ENCODE measurements at places on chromosomes 1 and 21.

- no peak for DNase-seq
Measured at GRCh38 chr1:162072740-162073139, 3.2 kb downstream of the NOS1AP start.

GRCh38 chr1:203462878-203463277 is 12.7 kb upstream of the PRELP start:
- DNase-seq: no peak

GRCh38 chr1:176885751-176886150 is 278.8 kb downstream of the ASTN1 start:
- DNase-seq: no peak

DNA sequence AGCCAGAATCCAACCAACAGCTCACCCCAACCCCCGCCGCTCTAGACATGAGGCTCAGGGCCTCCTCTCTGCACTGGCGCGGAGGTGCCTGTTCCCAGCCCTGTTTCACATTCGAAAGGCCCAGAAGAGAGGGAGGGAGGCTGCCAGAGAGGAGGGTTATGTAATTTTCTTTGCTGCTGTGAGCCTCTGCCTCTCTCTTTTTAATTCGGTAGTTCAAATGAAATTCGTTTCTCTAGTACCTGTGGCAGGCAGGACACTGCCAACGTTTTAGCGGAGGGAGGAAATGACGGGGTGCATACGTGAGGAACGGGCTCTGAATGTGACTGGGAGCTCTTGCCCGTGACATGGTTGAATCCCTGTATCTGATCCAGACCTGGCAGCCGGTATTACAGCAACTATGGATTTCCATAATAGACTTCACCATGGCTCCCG is 9.4 kb downstream of the PRDM16 start:
- DNase-seq: no peak

DNA sequence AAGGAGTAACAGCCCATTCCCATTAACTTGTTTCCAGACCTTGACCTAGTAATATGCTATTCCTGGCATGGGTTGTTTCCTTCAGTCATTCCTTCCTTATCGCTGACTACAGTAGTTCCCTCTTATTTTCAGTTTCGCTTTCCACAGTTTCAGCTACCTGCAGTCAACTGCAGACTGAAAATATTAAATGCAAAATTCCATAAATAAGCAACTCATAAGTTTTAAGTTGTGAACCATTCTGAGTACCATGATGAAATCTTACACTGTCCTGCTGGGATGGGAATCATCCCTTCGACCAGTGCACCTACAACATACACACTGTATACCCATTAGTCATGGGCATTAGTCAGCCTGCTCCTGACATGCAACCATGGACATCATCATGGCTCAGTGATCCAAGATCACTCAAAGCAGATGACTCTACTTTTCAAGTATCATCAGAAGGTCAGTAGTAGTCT is 66.7 kb downstream of the CCDC30 start:
- no peak for DNase-seq

DNA sequence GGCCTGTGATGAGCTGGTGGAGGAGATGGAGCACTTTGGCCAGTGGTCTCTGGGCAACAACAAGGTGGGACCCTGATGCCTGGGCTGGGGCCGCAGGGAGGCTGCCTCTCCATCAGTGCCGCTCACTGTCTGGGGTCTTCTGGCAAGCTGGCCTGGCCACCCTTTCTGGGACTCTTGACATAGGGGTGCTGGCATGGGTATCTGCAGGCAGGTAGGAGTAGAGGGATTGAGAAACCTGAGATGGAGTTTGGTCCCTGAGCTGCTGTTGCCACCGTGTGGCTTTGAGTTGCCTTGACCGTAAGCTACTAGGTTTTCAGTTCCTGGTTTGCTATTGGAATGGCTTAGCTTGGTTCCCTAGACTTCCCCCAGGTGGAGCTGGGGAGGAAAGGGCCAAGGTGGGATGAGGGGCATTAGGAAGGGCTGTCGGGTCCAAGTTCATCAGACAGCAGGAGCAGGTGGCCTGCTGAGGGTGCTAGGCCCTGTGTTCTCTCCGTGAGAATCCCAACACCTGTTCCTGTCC is 13.2 kb upstream of the MFN2 start:
- DNase-seq: no peak

- peak; percentile 54 for DNase-seq
Measured at GRCh38 chr1:155126556-155127104, 1.0 kb upstream of the EFNA1 start.

DNA sequence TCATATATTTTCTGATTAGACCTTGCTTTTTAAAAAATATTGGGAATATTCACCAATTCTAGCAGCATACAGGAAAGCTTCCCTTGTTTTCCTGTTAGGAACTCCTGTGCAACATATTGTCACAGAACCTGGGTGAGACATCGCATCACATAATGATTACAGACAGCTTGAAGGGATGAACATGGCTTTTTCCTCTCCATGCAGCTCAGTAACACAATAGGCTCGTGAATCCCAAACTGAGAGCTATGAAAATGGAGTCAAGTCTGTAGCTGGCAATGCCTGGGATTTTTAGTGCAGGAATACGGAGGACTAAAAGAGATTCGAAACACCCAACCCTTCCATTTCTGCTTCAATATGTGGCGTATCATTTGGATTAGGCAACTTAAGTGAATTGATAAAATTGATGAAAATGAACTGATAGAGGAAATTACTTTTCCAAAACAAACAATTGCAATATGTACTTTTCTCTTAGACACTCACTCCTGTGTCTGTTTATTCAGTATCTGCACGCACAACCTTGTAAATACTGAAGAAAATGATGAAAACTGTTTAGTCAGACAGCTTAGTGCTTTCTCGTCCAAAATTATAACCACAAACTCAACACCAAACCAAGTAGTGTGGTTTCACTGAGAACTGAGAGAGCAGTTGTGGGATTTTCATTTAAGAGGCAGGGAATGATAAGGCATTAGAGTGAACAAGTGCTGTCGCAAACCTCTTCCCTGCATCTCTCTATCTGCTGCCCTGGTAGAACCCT is 250.4 kb downstream of the PTBP2 start:
- DNase-seq: no peak

- no peak for DNase-seq
Measured at GRCh38 chr1:217907504-217907903, 276.4 kb downstream of the SPATA17 start.

DNA sequence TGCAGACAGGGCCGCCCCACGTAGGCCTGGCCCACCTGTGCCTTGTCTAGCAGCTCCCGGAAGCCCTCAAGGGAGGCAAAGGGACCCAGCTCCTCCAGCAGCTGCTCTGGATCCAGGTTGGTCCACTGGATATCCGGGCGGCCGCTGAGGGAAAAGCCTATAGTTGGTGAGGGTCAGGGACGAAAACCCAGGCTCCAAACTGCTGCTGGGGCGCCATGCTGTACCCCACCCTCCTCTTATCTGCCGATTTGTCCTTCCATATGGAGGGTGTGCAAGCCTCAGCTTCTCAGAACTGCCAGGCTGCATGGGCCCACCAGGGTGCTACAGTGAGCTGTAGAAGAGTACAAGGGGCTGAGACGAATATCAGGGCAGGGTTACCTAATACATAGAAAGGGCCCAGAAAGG is 12.2 kb downstream of the PTCH2 start:
- DNase-seq: no peak

DNA sequence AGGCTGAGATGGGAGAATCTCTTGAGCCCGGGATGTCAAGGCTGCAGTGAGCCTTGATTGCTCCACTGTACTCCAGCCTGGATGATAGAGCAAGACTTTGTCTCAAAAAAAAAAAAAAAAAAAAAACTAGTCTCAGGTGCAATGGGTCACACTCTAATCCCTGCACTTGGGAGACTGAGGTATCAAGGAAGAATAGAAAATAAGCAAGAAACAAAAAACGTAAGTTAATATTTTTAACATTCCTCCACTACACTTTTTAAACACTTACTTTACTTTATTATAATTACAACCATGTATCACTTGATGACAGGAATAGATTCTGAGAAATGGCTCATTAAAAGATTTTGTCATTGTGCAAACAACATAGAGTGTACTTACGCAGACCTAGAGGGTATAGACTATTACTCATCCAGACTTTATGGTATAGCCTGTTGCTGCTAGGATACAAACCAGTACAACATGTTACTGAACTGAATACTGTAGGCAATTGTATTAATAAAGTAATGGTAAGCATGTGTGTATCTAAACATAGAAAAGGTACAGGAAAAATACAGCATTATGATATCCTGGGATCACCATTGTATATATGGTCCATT is 1244.1 kb upstream of the ADGRL4 start:
- DNase-seq: no peak

GRCh38 chr1:45079533-45079932 is 67.5 kb downstream of the UROD start:
- no peak for DNase-seq

GRCh38 chr1:22176258-22176657 is 33.4 kb upstream of the WNT4 start:
- peak; percentile 41 for DNase-seq

DNA sequence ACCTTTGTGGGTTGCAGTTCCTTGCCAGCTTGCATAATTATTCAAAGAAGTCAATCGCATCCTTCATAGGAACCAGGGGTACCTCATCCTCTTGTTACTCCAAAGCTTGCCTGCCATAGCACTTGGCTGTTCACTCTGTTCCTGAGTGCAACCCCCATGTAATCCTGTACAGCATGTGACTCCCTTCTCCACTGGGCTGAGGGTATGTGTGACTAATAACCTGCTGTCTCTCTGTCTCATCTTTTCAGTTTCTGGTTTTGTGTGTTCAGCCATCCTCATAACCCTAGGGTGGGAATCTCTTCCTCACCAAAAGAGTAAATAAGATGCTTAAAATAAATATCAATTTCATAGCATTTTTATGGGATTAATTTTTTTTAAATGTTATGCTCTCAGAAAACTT is 351.9 kb downstream of the S1PR1 start:
- DNase-seq: no peak

DNA sequence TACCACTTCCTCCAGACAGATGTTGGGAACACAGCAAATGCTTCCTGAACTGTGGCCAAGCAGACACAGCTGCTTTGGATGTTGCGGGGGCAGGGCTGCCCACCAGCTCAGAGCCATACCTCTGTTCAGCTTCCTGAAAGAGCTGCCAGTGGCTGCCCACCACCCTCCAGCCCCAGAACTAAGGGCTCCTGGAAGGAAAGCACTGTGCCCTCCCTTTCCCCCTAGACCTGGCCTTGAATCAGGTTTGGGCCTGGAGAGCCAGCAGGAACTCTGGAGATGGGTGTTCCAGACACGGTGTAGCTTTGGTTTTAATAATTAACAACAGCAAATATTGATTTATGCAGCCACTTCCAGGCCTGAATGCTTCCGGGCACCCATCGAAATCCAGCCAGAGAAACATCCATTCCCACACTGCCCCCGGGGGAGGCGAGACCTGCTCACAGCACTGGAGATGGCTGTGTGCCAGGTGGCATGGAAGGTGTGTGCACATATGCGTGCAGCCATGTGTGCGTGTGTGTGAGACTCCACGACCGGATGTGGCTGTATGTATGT is 45.7 kb downstream of the RAP1GAP start:
- no peak for DNase-seq

- no peak for DNase-seq
Measured at GRCh38 chr21:38459490-38459889, 38.8 kb downstream of the ERG start.

- DNase-seq: no peak
Measured at GRCh38 chr1:66951513-66951912, 26.7 kb downstream of the MIER1 start.

DNA sequence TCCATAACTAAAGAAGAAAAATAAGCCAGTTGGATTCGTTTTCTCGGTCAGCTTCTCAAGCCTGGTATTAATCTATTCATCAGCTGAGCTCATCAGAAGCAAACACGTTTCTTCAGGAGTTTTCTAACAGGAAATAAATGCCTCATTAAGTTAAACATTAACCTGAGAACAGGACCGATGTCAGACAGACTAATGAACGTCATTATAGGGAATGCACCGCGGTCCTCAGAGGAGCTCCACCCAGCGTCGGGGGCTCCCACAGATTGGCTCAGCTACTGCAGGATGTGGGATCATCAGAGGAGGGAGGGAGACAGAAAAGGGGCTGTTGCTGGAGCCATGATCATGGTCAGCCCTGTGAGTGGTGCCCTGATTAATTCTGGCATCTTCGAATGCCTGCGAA is 615.4 kb downstream of the PTPRU start:
- no peak for DNase-seq

- no peak for DNase-seq
Measured at GRCh38 chr1:46621930-46622329, 5.3 kb upstream of the MOB3C start.

DNA sequence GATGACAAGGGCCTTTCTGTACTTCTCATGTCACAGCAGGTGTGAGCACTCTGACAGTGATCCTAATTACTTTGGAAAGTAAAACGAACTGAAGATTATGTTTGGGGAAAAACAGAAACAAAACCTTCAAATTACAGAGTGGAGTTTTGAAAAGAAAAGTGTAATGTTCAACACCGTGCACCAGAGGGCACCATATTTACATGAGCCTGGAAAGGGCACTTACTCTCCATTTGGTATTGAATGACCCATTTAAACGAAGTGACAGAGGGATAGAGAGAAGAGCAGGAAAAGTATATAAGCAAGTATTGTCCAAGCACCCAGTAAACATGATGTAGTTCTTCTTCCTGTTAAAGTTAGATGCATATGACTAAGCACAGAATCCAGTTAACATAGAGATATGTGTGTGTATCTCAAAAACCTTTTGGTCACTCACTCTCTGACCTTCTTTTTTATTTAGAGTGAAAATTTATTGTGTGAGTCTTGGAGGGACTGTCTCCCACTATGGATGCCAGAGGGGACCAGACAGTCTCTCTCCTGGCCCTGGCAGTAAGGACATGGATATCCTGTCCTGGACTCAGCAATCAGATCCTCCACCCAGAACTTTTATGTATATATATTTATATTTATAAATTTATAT is 3.8 kb upstream of the RGSL1 start:
- no peak for DNase-seq

- DNase-seq: no peak
Measured at GRCh38 chr1:8517661-8518489, 200.0 kb downstream of the SLC45A1 start.

GRCh38 chr1:56897150-56898004 is 42.8 kb downstream of the C8A start:
- DNase-seq: no peak

GRCh38 chr1:16443975-16444770 is 3.6 kb downstream of the NECAP2 start:
- no peak for DNase-seq
